ENCODE measurements at places on chromosomes 13 and 19.
A peak's percentile ranks its signal among the peaks of the same experiment; 100 is the strongest.

GRCh38 chr13:94157705-94158218 is 321.7 kb downstream of the DCT start:
- no peak for DNase-seq

DNA sequence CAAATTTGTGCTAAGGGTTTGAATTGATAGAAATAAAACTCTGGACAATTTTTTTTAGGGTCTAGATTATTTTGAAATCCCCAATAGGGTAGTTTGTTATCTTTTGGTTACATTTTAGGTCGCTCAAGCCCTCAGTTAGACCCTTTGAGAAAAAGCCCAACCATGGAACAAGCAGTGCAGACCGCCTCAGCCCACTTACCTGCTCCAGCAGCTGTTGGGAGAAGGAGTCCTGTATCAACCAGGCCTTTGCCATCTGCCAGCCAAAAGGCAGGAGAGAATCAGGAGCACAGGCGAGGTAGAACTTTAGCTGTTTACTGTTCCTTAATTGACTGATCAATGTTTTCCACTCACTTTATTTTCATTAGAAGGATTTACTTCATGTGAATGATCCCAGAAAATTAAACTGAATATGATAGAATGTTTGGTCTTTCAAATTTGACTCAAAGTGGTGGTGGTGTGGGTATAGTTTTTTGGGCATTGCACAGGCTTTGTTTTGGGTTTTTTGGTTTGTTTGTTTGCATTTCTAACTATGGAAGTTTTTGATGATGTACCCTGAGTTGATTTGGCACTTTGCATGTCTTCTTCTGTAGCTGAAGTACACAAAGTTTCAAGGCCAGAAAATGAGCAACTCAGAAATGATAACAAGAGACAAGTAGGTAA is 39.2 kb upstream of the GARRE1 start:
- no peak for DNase-seq

- DNase-seq = no peak
Measured at GRCh38 chr13:111404746-111405145, 84.3 kb downstream of the TEX29 start.

DNA sequence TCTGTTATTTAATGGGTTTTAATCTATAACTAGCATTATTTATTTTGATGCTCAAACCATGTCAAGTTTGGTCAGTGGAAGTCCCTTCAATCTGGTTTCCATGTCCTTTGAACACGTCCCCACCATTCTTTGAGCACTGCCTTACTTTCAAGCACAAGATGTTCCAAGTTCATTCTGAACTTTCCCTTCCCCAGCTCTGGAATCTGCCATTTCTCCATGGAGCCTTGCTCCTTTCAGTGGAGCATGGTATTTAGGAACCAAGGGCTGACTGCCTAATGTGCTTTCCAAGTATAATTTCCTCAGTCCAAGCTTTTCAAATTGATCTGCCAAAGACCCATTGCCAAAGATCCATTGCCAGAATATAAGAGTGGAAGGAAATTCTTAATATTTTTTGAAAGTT is 1.1 kb upstream of the ZNF546 start:
- no peak for DNase-seq

DNA sequence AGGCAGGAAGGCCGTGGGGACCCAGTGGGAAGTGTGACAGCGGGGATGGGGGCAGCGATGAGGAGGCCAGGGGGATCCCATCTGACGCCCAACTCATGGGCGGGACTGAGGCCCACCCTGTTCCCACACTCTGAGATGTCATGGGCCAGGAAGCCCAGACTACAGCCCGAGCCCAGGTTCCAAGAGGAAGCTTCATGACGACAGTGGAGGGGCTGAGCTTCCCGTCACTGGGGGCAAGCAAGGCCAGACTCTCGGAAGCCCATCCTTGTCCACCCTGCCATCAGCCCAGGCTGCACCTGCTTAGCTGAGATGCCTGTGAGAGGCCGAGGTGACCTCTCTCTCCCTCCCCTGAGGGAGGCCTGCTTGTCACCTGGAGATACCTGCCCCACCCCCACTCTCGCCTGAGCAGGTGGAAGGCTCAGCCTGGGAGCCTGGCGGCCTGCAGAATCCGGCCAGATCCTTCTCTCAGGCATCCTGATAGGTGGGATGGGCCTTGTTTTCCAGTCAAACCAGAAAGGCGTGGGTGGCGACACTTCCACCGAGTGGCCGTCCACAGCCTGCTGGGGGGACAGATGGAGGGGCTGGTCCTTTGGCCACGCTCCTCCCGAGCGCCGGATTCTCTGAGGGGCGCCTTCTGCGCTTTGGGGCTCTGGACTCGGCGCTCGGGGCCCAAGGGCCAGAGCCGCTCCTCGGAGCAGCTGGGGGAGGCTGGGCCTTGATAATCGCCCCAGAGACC is 4.8 kb downstream of the ZBTB7A start:
- DNase-seq = no peak

DNA sequence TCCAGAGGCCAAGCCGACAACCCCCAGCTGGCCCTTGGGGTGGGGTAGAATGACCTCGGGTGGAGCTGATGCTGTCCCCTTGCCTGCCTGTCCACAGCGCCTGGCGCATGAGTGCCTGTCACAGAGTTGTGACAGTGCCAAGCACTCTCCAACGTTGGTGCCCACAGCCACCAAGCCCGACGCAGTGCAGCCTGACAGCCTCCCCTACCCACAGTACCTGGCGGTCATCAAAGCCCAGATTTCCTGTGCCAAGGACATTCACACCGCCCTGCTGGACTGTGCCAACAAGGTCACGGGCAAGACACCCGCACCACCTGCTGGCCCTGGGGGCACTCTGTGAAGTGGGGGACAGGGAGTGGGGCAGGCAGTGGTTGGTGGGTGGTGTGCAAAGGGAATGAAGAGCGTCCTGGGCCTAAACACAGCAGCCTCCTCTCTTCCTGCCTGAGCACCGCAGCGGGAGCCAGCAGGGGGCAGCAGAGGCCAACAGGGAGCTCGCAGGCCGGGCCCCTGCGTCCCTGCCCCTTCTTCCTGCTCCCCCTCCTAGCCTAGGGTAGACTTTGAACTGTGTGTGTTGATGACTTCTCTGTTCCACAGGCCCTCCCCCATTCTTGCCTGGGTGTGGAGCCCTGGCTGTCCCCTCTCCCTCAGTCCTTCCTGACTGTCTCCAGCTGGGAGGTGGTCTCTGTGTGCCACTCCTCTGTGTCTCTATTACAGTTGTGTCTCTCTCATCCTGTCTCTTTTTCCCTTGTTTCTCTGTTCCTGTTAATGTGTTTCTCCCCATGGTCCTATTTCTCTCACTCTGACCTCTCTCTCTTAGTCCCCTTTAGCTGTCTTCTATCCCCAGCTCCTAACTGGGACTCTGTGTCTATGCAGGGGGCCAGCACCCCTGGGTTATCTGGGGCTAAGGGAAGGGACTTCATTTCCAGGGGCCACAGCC is 6.5 kb downstream of the MED29 start:
- DNase-seq = peak; percentile 91

- no peak for DNase-seq
Measured at GRCh38 chr13:59710416-59710815, 453.3 kb downstream of the DIAPH3 start.

GRCh38 chr13:77048681-77049080 is 21.7 kb upstream of the FBXL3 start:
- no peak for DNase-seq

DNA sequence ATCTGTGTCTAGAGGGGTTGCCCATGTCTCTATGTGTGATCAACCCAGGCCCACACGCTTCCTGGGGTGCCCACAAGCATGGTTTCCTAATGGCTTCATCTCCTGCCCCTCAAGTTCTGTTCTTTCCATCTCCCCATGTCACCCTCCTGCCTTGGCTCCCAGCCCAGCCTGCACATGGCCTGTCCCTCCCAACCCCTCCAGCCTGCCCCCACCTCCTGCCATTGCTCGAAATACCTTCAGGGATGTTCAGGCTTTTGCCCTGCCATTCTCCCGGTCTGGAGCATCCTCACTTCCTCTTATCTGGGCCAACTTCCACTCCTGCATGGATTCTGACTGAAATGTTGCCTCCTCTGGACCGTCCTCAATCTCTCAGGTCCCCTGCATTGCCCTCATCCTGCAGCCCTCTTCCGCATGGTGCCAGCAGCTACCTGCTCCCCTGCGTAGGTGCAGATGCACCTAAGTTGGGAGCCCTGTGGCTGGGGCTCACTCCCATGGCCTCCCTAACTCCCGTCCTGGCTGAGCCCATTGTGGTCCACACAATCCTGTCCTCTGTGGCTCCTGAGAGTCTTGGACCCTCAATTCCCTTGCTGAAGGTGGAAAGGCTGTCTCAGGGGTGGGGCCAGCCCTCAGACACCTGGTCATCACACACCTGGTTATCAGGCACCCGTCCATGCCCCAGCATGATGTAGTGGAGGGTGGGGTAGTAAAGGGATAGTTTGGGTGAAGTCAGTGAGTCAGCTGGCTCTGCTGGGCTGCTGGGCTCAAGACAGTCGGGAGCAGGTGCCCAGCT is 152.1 kb downstream of the URI1 start:
- DNase-seq = no peak

DNA sequence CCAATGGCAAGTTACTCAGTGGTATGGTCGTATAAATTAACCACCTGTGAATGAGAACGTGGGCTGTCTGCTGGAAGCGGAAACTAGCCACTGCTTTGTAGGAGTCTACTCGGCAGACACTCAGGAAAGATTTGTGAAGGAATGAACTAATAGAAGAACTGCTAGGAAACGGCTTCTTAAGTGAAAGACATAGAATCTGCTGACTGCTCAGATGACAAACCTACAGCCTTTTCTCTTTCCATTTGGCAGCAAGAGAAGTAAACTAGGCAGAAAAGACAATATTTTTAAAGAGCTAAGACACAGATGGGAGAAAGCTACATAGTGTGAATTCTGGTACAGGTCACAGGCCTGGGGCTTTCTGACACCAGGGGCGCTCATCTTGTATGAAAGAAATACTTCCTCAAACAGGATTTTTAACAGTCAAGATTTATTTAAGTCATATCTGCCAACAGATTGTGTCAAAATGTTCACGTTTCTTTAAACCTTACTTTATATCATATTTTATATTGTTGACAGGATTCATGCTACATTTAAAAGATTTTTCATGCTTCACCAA is 78.4 kb downstream of the MIPEP start:
- no peak for DNase-seq

Measured in thymus (tissue), 14 donors.